Stimulated activated CD8-positive, alpha-beta memory T cell treated with anti-CD3 and anti-CD28 coated beads, Interleukin-4, amount 100 ng/mL, for 1 hour (primary cell): ENCODE measurements at places on chromosomes 16 and 17.

GRCh38 chr16:88008840-88009239, 57.6 kb downstream of the BANP start:
- DNase-seq: no peak

GRCh38 chr17:50514936-50515702, 6.9 kb downstream of the MYCBPAP start:
- DNase-seq: no peak

DNA sequence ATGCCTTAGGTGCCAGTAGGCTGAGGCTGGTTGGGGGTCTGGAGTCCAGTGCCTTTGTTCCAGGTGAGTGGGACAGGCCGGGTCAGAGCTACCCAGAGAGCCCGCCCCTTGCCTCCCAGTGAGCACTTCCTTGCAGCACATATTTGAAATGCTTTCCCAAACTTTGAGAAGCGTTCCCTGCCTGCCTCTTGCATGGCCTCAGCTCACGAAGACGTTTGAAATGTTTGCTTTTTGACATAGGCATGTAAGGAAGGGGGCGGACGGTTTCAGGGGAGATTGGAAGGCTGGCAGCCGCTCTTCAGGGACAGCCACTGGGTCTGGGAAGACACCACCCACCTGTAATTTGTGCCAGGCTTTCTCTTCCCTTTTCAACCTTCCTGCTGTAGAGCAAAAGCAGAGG, 5.1 kb upstream of the FOXL1 start:
- no peak for DNase-seq

- DNase-seq: no peak
Observed at GRCh38 chr16:12798846-12799245, 4.8 kb downstream of the CPPED1 start.

DNA sequence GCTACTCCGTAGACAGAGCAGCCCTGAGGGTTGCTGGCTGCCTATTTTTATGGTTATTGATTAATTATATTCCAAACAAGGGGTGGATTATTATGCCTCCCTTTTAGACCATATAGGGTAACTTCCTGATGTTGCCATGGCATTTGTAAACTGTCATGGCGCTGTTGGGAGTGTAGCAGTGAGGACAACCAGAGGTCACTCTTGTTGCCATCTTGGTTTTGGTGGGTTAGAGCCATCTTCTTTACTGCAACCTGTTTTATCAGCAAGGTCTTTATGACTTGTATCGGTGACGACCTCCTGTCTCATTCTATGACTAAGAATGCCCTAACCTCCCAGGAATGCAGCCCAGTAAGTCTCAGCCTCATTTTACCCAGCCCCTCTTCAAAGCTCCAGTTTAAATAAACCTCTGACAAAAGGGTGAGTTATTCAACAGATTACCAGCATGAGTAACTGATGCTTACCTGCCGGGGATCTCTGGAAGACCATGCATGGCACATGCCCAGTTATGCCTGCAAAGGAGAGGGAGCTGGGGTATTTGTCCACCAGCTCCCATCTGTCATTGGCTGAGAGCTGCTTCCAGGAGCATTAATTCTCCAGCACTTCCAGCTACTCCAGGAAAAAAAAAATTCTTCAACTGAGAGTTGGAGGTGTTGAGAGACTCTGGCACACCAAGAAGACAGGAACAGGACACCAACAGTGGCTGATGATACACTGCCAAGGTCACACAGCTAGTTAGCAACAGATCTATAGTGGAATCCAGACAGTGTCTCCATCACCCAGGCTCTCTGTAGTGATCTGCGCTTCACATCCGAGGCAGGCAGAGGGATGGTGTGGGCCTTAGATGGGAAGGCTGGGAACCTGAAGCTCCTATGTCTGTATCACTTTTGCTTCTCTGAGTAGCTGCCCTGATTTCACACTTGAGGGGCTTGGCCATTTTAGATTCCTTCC, 36.6 kb upstream of the IL21R start:
- no peak for DNase-seq

- no peak for DNase-seq
Observed at GRCh38 chr17:51428668-51429495, 168.5 kb downstream of the UTP18 start.
